ENCODE measurements at places on chromosomes 16 and 17. TPM values are rescaled to one million over a fixed set of nuclear protein-coding genes. Genes with fewer than 3 reads are reported as not detected.

Gene KRT27
- not detected for total RNA-seq

Gene FBXO31
- total RNA-seq, result 6.9 TPM

Gene DOC2A
- total RNA-seq, result 0.12 TPM

Gene GLIS2
- 0.29 TPM for total RNA-seq

Gene EPOP
- 3.2 TPM for total RNA-seq

Gene CLCN7
- 21.0 TPM for total RNA-seq

Gene MAPK7
- total RNA-seq, result 6.2 TPM

Gene KRTAP3-1
- not detected for total RNA-seq
